ENCODE measurements at places on chromosomes 3 and 15.

GRCh38 chr3:168620854-168621253 is 525.1 kb upstream of the GOLIM4 start:
- DNase-seq = peak; percentile 27

GRCh38 chr15:33148129-33148751 is 46.3 kb downstream of the FMN1 start:
- no peak for DNase-seq

- DNase-seq = peak; percentile 49
These were observed 856.1 kb downstream of the SI start for GRCh38 chr3:164222197-164222596.

DNA sequence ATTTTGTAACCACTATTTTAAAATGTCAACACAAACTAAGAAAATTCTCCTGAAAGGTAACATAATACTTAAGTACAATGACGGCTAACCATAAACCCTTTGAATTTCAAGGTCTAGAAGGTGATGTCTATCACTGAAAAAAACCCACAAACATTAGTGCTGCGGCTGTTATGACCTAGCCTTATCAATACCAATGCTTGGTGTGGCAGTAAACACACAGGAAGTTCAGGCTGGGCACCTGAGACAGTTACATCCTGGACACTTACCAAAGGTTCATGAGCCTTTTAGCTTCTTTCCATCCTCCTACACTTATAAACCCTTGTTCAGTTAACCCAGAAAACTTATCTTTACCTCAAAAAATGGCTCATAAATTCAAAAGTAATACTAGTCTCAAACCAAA is 5.8 kb downstream of the HSPBAP1 start:
- no peak for DNase-seq

- DNase-seq = peak; percentile 5
These were observed 74.7 kb downstream of the RASA2 start for GRCh38 chr3:141561426-141562034.

GRCh38 chr3:72434296-72434695 is 413.9 kb downstream of the SHQ1 start:
- DNase-seq = no peak

GRCh38 chr3:128402319-128402718 is 64.4 kb downstream of the DNAJB8 start:
- DNase-seq = no peak

DNA sequence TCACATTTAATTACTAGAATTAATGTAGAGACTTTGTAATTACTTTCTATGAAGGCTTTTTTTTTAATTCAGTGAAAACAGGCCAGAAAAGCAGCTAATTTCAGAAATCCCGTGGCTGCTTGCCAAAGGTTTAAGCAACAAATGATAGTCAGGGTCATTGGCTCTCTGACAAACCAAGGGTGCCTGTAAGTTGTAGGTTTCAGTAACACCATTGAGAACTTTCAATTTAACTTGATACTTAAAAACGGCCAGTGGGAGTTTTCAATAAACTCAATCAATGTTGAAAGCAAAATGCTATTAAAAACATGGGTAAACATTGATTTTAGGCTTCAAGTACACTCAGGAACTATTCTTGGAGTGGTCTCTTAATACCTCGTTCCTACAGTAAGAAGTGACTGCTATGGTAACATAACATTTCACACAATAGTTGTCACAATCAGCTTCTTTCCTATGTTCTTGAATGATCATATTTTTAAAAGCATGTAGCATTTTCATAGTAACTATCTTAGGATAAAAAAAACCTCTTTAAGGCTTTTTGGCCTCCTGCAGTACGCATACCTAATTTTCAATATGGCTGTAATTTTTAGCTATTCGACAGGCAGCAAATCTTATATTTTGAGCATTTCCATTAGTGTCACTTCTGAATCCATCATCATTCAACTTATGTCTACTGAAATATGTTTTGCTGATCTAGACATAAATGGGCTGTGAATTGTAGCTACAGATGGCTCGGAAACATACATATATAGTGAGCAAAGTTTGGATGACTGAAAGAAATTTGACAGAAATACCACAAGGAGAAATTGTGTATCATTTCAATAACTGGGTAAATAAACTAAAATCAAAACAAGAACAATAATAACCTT is 592.1 kb upstream of the GBE1 start:
- DNase-seq = peak; percentile 51

DNA sequence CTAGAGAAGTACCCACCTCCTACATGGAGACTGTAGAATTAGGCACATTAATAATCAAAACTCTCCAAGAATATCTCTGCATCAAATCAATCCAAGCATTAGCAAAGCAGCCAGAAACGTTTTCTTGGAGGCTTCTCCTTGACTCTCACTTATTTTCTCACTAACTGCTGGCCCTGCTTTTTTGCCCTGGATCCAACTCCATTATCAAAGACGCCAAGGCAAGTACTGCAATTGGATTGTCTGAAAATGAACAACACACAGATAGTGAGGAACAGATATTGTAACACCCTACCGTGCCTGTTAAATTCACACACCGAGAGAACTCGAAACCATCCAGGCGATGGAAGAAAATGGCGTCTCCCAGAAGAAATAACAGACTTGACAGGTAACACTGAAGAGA is 256.2 kb upstream of the MDFIC2 start:
- DNase-seq = no peak

DNA sequence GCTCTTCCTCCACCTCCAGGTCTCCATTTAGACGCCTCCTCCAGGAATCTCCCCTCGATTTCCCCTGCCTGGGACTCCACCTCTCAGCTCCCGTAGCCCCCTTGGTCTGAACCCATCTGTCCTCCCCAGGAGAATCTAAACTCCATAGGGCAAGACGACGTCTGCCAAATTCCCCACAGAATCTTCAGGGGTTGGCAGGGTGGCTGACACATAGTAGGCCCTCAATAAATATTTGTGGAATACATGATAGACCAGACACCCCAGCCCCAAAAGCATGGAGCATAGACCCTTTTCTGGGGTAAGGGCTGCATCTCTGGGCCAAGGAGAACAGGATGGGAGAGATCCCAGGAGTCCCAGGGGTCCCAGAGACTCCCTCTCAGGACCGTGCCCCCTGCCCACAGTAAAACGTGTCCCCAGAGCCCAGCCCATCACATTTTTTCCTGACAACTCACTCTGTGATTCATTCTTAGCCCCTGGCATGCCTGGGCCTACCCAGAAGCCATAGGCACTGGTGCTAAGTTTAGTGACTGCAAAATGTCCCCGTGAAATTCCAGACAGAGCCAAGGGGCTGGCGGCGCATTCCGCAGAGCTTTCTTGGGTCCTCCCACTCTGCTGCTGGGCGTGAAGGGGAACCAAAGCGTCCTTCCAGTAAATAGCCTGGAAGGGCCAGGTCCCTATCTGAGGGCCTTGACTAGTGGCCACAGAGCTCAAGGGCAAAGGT is 78.0 kb upstream of the SLC6A6 start:
- no peak for DNase-seq

- no peak for DNase-seq
These were observed 281.7 kb downstream of the XXYLT1 start for GRCh38 chr3:194989241-194989640.

DNA sequence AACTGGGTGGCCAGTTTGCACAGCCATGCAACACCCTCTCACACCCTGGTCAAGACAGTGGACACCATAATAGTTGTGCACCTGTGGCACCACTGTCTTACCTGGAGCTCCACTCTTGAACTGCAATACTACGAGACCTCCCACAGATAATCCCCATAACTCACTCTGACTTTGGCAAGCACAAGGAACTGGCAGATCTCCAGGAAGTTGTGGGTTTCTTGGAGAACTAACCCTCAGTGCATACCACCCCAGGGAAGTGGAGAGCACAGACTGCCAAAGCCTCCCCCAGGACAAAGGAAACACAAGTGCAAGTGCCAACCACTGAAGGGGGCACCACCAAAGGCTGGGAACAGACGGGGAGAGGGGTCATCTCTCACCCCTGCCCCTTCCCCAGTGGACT is 318.6 kb downstream of the SUCLG2 start:
- DNase-seq = no peak

- no peak for DNase-seq
These were observed 40.8 kb downstream of the CHST14 start for GRCh38 chr15:40511472-40512133.

GRCh38 chr15:77019521-77020331 is 24.8 kb downstream of the PSTPIP1 start:
- DNase-seq = no peak
